ENCODE measurements at places on chromosomes 1 and 21.

- no peak for DNase-seq
Measured at GRCh38 chr1:76005765-76006164, 68.8 kb upstream of the ST6GALNAC3 start.

GRCh38 chr1:172476218-172476811, 32.4 kb upstream of the PIGC start:
- peak; percentile 51 for DNase-seq

GRCh38 chr1:39653546-39654031, 14.1 kb upstream of the HEYL start:
- DNase-seq: peak; percentile 63

DNA sequence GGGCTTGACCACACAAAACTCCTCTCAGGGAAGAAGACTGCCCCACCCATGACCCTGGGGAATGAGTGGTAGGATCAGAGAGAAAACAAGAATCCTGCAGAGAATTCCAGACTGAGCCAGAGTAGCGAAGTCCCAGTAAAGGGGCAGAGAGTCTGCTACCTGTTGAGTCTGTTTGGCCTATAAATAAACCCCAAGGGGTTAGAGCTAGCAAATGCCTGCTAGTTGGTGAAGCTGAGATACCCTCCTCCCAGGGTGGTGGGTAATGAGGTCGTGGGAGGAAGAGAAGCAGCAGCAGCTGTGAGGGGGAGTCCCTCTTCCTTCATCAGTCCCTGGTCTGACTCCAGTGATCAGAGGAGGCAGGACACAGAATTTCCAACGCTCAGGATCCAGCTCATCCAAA, 2.5 kb downstream of the TRAF3IP3 start:
- DNase-seq: no peak

DNA sequence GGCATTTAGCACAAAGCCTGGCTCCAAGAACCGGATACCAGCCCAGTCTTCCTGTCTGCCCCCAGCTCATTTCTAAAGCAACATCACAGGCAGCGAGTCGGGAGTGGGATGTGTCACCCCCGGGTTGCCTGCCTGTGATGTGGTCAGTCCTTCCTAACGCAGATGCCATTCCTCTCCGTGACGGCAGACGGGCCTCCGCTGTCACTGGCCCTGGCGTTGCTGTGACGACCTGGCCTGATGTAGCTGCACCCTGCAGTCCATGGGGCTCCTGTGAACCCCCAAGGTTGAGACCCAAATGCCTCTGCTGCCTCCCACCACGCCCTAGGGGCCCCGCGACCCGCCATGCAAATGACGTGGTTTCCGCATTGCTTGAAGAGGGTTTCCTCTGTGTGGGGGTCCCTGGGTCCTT, 12.3 kb downstream of the TNFRSF1B start:
- no peak for DNase-seq
